Stimulated activated CD4-positive, alpha-beta T cell treated with anti-CD3 and anti-CD28 coated beads, Interleukin-12 subunit alpha, Interleukin-12 subunit beta, amount 100 ng/mL, for 48 hours (primary cell): ENCODE measurements at places on chromosomes 4 and X.

DNA sequence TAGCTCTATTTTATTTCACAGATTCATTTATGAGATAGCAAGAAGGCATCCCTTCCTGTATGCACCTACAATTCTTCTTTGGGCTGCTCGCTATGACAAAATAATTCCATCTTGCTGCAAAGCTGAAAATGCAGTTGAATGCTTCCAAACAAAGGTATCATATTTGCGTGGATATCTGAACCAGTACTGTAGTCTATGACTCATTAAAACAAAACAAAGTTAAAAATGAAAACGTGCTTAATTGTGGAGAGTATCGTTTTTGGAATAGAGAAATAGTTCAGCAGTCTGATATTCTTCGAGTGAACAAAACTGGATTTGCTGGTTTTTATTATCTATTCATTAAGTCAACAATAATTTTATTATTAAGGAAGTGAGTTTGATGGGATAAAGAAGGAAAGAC, 6.3 kb downstream of the AFP start:
- DNase-seq = no peak

DNA sequence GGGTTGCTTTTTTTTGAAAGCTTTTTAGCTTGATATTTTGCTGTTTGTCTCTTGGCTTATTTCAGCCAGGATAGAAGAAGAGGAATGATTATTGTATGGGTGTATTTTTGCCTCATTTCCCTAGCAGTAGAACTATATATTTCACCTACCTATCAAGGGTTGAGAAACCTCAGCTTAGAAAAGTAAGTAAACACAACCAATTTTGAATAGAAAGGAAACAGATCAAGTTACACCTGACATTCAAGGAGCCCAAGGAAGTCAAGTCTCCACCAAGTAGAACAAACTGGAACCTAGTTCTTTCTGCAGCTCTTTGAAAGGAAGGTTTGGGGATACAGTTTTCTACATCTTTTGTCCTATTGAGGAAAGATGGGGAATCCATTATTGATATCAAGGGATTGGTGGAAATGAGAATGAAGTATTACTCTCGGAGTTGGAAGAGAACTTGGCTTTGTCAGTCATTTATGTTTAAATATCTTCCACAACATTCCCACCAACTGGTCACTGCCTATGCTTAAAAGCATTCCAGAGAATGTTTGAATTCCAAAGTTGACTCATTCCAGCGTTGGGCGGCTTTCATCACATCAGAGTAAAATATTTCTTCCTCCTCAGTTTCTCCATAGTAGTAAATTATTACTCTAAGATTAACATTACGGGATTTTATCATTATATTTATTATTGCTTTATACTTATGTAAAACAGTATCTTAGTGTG, 207.8 kb upstream of the CNKSR2 start:
- no peak for DNase-seq

- no peak for DNase-seq
Measured at GRCh38 chrX:148504506-148504905, 4.1 kb downstream of the AFF2 start.

DNA sequence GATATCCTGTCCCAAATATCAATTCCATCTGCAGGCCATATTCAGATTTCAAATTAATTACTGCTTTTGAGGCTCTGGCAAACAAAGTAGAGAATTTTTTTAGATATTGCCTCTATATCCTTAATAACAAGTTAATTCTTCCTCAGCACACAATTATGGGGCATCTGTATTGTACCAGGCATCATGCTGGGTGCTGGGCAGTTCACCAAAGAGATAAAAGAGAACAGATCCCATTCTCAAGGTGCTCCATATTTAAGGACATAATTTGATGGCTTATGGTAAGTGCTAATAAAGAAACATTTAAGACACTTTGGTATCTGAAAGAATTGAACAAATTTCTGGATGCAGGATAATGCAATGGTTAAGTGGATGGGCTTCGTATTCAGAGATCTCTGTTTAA, 65.8 kb downstream of the SPCS3 start:
- no peak for DNase-seq

- no peak for DNase-seq
Measured at GRCh38 chr4:162164906-162165510, 1.2 kb upstream of the FSTL5 start.
